ENCODE measurements at places on chromosomes 2 and 18.

GRCh38 chr18:7846335-7846734 is 279.2 kb downstream of the PTPRM start:
- DNase-seq: no peak

- DNase-seq: no peak
Measured at GRCh38 chr2:240447331-240447730, 11.9 kb downstream of the GPC1 start.

GRCh38 chr18:63111671-63112402 is 207.7 kb downstream of the BCL2 start:
- no peak for DNase-seq

DNA sequence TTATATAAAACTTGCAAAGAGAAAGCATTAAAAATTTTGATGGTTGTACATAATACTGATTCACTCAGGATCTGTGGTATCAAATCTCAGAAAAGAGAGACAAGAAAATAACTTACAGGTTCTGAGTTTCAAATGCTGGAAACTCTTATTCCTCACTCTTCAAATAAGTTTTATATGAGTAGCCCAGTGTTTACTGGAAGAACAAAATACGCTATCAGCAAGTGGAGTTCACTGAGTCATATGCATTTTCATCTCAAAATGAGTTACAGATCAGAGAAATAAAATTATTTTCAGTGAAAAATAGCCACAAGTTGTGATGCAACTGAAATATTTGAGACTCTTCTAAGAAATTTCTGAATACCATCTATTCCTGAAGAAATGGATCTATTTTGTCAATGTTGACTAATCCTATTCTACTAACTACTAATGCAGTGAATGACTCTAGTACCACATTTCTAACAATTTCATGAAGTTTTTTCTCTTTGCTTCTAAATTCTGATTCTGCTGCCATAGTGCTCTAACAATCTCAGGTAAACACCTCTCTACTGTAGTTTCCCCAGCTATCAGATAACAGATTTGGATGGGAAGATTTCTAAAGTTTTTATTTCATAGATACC is 391.7 kb downstream of the ZEB2 start:
- no peak for DNase-seq

DNA sequence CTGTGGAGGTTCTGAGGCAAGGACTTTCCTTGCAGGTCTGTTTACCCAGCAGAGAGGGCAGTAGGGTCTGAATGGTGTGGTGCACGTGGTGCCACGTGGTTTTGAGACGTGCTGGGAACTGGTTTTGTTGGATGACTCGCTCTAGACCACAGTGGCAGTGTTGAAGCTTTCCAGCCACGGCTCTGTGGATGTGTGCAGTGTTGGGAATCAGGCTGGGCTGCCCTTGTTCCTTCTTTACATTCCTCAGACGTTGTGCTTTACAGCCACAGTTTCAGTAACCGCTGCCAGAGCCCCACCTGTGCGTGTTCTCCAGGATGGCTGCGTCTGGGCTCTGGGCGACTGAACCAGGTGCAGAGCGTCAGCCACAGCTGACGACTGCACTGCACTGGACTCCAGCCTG is 8.2 kb downstream of the CTDP1 start:
- no peak for DNase-seq

DNA sequence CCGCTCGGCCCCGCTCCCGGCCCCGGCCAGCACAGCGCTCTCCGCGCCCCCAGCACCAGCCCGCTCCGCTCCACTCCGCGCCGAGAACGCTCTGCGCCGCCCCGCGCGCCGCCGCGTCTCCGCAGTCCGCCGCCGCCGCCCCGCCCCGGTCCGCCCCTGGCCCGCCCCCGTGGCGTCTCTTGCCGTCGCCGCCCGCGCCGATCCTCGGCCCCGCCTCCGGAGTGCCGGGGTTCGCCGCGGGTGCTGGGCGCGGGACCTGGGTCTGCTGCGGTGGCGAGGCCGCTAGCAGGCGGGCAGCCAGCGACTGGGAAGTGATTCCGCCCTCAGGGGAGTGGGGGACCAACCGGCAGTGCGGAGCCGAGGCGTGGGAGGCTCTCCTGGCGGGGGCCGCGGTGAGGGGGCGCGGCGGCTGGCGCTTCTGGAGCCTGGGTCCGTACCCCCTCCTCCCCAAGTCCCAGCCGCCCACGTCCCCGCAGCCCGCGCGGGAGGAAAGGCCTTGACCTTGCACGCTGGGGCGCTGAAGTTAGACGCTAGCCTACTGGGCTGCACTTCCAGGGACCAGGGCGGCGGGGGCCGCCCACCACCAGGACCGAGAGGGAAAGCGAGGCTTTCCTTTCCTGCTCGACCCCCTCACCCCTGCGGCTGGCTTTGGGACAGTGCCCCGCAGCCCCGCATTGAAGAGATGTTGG is at the start of gene HS6ST1:
Gene HS6ST1, minus strand, starts transcription at position 93 of the 689 bp plus-strand sequence. CDS start 305 bp downstream, outside the sequence.
- DNase-seq: peak; percentile 92

GRCh38 chr2:46143429-46144132 is 153.6 kb upstream of the EPAS1 start:
- no peak for DNase-seq

GRCh38 chr2:71243634-71244301 is 16.9 kb upstream of the PAIP2B start:
- peak; percentile 23 for DNase-seq

- DNase-seq: no peak
Measured at GRCh38 chr2:105912081-105912480, 167.4 kb downstream of the NCK2 start.
